ENCODE measurements at places on chromosomes 5 and 9. TPM values are rescaled to one million over a fixed set of nuclear protein-coding genes. Genes with fewer than 3 reads are reported as not detected.

- peak; percentile 64 for DNase-seq
These were observed 131.5 kb upstream of the GRHPR start for GRCh38 chr9:37290940-37291485.

GRCh38 chr5:135053989-135054388, 20.0 kb upstream of the PITX1 start:
- no peak for DNase-seq

DNA sequence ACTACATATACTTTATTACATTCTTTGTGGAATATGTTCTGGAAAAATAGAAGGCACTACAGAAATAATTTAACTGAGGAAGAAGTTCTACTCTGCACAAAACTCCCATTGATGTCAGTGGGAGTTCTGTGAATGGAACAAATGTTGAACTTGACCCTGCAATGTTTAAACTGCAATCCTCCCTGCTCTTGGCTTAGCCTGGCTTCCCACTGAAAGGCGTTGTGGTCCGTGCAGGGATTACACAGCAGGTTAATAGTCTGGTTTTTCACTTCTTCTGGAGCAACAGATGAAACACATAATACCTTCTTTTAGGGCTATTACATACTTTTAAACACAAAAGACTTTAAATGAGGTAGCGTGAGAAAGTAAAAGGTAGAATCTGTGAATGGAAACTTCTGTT, 12.9 kb upstream of the ERBIN start:
- no peak for DNase-seq

Gene CXCL14
- total RNA-seq = not detected

GRCh38 chr5:72140711-72141110, 33.4 kb downstream of the MAP1B start:
- peak; percentile 47 for DNase-seq
